Fibroblast of skin of right quadriceps (primary cell): ENCODE measurements at places on chromosomes 3 and 15.

- DNase-seq: no peak
These were observed 110.9 kb downstream of the COL6A6 start for GRCh38 chr3:130627882-130628281.

DNA sequence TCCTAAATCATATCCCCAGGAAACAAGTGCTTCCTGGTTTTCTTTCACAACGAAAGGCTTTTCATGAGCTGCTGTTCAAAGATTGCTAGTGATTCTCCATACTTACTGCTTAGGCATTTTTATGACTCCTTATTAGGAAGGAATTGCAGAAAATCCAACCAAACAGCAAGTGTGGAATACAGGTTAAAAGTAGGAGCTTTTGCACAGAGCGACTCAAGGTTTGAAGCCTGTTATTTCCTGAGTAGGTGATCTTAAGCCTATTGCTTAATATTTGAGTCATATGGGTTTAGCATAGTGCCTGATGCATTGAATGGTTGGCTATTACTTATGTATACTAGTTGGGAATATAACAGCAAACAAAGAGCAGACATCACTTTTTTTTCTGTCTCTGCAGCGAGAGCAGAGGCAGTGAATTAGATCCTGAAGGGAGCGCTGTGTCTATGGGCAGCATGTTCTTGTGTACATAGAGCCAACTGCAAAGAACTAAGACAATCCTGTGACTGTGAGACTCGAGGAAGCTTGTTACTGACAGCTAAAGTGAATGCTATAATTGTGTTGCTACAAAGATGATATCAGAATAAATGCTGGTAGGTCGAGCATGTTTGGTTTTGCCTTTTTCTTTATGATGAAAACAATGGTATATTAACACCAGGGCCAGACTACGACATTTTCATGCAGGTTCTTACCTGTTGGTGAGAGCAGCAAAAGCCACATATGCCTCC, 6.3 kb downstream of the TM4SF1 start:
- peak; percentile 77 for DNase-seq

- DNase-seq: peak; percentile 92
These were observed at the start of gene USP19 for GRCh38 chr3:49120438-49121131. TSS of gene USP19 (minus strand) at chr3:49120823. CDS start at chr3:49119145, 1,678 bp downstream.

DNA sequence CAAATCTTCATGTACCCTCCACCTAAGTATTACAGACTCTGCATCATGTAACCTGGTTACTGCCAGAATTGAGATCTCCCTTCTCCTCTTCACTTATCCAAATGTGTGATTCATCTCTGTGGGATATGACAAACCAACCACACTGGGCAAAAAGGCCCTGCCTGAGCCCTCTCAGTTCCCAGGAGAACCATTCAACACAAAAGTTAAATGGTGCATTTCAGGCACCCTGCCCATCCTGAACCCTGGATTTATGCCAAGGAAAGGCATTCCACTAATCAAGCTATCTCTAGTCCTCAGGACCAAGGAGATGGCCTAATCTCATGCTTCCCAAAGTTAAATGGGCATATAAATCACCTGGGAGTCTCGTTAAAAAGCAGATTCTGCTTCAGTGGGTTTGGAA, 108.5 kb downstream of the TNIK start:
- DNase-seq: peak; percentile 97

- DNase-seq: no peak
These were observed 58.7 kb downstream of the RPN1 start for GRCh38 chr3:128591738-128592426.
